ENCODE measurements at places on chromosomes 11 and 22.

- DNase-seq = no peak
Measured at GRCh38 chr22:40108396-40108795, 69.3 kb upstream of the TNRC6B start.

- DNase-seq = no peak
Measured at GRCh38 chr11:126973051-126973450, 27.5 kb downstream of the KIRREL3 start.

GRCh38 chr22:33352768-33353167 lies 294.6 kb upstream of the SYN3 start:
- DNase-seq = no peak

GRCh38 chr11:1879941-1880720 lies 11.6 kb downstream of the PRR33 start:
- no peak for DNase-seq

GRCh38 chr11:120137611-120138521 lies at the start of gene TRIM29:
Gene TRIM29 (minus strand): TSS chr11:120138113. CDS start chr11:120138031, 82 bp downstream.
- DNase-seq = no peak
